ENCODE measurements at places on chromosomes 2 and 18. TPM values are rescaled to one million over a fixed set of nuclear protein-coding genes. Genes with fewer than 3 reads are reported as not detected.

RBM44 gene
- not detected for polyA plus RNA-seq

- H3K4me3 ChIP-seq, result no peak overlapping the region
- no peaks in the 10 kb centered on the region for H3K27me3 ChIP-seq
- no peaks in the 10 kb centered on the region for H3K36me3 ChIP-seq
- DNase-seq, result no peak
- H3K4me1 ChIP-seq, result no peaks in the 10 kb centered on the region
- no peak overlapping the region for H3K27ac ChIP-seq
Measured at GRCh38 chr2:22536133-22536532, 848.8 kb upstream of the KLHL29 start.

DNA sequence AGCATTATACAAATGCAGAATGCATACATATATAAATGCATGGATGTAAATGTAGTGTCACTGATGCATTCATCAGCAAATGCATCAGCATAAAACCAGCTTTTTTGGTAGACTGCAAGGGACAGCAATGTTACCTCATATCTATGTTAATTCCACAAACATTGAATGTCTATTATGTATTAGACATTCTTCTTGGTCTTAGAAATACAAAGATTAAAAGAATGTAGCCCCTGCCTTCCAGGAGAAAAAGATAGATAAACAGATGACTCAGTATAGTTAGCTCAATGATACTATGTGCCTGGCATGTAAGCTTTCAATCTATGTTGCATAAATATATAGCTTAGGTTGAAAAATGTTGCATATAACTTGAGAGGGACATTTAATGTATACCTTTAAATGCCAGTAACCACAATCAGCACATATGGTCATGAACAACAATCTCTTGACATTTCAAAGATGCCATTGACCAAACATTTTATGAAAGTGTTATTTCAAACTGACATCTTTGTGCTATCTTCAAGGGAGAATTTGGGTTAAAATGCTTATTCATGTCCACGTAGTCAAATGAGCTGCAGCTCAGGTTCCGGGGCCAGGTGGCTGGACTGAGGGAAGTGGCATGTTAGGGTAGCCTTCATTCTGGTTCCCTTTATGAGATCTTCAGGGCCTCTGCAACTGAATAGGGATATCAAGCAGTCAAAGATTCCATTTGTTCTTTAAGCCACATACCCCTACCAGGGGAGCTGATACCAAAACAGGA is 45.2 kb upstream of the GCG start:
- peaks cover 26% of the 10 kb centered on the region for H3K27me3 ChIP-seq
- no peaks in the 10 kb centered on the region for H3K4me1 ChIP-seq
- no peaks in the 10 kb centered on the region for H3K36me3 ChIP-seq
- no peak overlapping the region for H3K27ac ChIP-seq
- no peak for DNase-seq
- H3K4me3 ChIP-seq, result no peak overlapping the region

ACVR1 gene
- 1.2 TPM for polyA plus RNA-seq

STEAP3 gene
- not detected for polyA plus RNA-seq

CRYBA2 gene
- polyA plus RNA-seq, result not detected

GPBAR1 gene
- polyA plus RNA-seq, result not detected

DNA sequence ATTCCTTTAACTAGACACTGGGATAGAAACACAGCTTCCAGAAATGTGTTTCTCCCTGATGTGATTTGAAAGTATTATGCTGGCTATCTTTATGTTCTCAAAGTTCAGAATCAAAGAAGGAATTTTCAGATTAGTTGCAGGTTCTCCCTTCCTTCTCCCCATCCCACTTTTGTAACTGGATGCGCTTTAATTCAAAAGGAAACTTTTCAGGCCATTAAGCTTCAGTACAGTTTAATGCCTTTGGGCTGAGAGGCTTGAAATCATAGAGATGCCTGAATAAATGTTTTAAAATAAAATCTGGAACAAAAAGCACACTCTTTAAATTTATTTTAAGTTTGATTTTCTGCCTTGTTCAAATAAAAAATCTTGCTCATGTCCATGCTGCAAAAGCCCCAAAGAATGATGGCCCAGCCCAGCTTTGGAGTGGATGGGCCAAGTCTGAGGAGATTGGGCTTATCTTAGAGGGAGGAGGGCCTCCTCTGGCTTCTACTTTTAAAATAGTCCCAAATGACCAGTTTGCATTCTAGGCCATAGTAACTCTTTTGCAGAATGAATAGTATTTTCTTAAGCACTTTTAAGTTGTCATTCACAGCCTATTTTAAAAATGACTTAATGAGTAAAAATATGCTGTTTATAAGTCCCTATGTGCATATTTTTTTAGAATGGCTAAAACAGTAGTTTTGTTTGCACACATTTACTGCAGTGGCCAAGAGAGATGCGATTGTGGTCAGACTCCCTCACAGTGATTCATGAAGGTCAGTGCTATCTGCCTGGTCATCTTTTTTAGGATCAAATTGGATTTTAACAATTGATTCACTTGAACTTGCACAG is 129.2 kb downstream of the MTX2 start:
- no peaks in the 10 kb centered on the region for H3K36me3 ChIP-seq
- no peak for DNase-seq
- no peaks in the 10 kb centered on the region for H3K4me1 ChIP-seq
- H3K4me3 ChIP-seq, result no peak overlapping the region
- no peak overlapping the region for H3K27ac ChIP-seq

GRCh38 chr2:102473020-102473419 is at the start of gene SLC9A4:
TSS of gene SLC9A4 (plus strand) at chr2:102473226. CDS start at chr2:102473760, 534 bp downstream.
- no peak within 1 kb of the TSS for H3K27ac ChIP-seq
- no peaks in the 10 kb centered on the region for H3K4me1 ChIP-seq
- no peak within 1 kb of the TSS for H3K4me3 ChIP-seq
- H3K36me3 ChIP-seq, result peaks cover 7% of the 10 kb centered on the region

- DNase-seq, result no peak
- H3K4me3 ChIP-seq, result no peak overlapping the region
- no peak overlapping the region for H3K27ac ChIP-seq
- peaks cover 25% of the 10 kb centered on the region for H3K27me3 ChIP-seq
- H3K36me3 ChIP-seq, result no peaks in the 10 kb centered on the region
Measured at GRCh38 chr2:138767101-138767500, 13.1 kb downstream of the NXPH2 start.

AMER3 gene
- polyA plus RNA-seq, result not detected

- peaks cover 70% of the 10 kb centered on the region for H3K27me3 ChIP-seq
- H3K4me3 ChIP-seq, result no peak overlapping the region
- H3K27ac ChIP-seq, result no peak overlapping the region
- no peak for DNase-seq
- H3K36me3 ChIP-seq, result no peaks in the 10 kb centered on the region
- no peaks in the 10 kb centered on the region for H3K4me1 ChIP-seq
Measured at GRCh38 chr18:47206945-47207637, 30.9 kb upstream of the IER3IP1 start.

GRCh38 chr2:134008837-134009236 is 245.0 kb upstream of the MGAT5 start:
- no peak overlapping the region for H3K27ac ChIP-seq
- no peak overlapping the region for H3K4me3 ChIP-seq
- H3K4me1 ChIP-seq, result no peaks in the 10 kb centered on the region
- H3K36me3 ChIP-seq, result no peaks in the 10 kb centered on the region
- DNase-seq, result no peak
- no peaks in the 10 kb centered on the region for H3K27me3 ChIP-seq

GRCh38 chr18:24413148-24413547 is 13.3 kb upstream of the IMPACT start:
- DNase-seq, result no peak
- no peak overlapping the region for H3K4me3 ChIP-seq
- H3K27me3 ChIP-seq, result peaks cover 50% of the 10 kb centered on the region
- no peak overlapping the region for H3K27ac ChIP-seq
- no peaks in the 10 kb centered on the region for H3K4me1 ChIP-seq

- H3K27ac ChIP-seq, result no peak overlapping the region
- no peaks in the 10 kb centered on the region for H3K4me1 ChIP-seq
- no peak for DNase-seq
- H3K36me3 ChIP-seq, result no peaks in the 10 kb centered on the region
- no peak overlapping the region for H3K4me3 ChIP-seq
Measured at GRCh38 chr2:65835975-65836549, 403.7 kb upstream of the SPRED2 start.

GRCh38 chr18:45837283-45838070 is 12.0 kb downstream of the SIGLEC15 start:
- DNase-seq, result no peak
- H3K36me3 ChIP-seq, result peaks cover 10% of the 10 kb centered on the region
- H3K4me3 ChIP-seq, result no peak overlapping the region

DNA sequence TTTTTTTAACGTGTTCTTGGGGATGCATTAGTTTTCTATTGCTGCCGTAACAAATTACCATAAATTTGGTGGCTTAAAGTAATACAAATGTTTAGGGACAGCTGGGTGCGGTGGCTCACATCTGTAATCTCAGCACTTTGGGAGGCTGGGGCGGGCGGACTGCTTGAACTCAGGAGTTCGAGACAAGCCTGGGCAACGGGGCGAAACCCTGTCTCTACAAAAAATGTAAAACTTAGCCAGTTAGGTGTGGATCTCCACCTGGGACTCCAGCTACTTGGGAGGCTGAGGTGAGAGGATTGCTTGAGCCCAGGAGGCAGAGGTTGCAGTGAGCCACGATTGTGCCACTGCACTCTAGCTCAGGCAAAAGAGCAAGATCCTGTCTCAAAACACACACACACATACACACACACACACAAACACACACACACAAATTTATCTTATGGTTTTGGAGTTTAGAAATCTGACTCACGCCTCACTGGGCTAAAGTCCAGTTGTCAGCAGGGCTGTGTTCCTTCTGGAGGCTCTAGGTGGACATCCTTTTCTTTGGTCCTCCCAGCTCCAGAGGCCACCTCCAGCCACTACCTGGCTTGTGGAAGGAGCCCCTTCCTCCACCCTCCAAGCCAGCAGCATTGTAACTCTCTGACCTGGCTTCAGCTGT is 76.1 kb downstream of the SEPTIN10 start:
- H3K27ac ChIP-seq, result no peak overlapping the region
- no peaks in the 10 kb centered on the region for H3K4me1 ChIP-seq
- no peaks in the 10 kb centered on the region for H3K36me3 ChIP-seq
- H3K4me3 ChIP-seq, result no peak overlapping the region

GRCh38 chr2:1743396-1744150 is 742 bp downstream of the PXDN start:
- peak overlapping the region; percentile 82 for H3K4me3 ChIP-seq
- no peak for DNase-seq
- peaks cover 20% of the 10 kb centered on the region for H3K4me1 ChIP-seq
- peaks cover 44% of the 10 kb centered on the region for H3K27me3 ChIP-seq

GRCh38 chr2:127098711-127099110 is 8.2 kb downstream of the BIN1 start:
- H3K27me3 ChIP-seq, result no peaks in the 10 kb centered on the region
- DNase-seq, result no peak
- no peak overlapping the region for H3K4me3 ChIP-seq
- no peak overlapping the region for H3K27ac ChIP-seq
- no peaks in the 10 kb centered on the region for H3K36me3 ChIP-seq
- H3K4me1 ChIP-seq, result peaks cover 7% of the 10 kb centered on the region

DNA sequence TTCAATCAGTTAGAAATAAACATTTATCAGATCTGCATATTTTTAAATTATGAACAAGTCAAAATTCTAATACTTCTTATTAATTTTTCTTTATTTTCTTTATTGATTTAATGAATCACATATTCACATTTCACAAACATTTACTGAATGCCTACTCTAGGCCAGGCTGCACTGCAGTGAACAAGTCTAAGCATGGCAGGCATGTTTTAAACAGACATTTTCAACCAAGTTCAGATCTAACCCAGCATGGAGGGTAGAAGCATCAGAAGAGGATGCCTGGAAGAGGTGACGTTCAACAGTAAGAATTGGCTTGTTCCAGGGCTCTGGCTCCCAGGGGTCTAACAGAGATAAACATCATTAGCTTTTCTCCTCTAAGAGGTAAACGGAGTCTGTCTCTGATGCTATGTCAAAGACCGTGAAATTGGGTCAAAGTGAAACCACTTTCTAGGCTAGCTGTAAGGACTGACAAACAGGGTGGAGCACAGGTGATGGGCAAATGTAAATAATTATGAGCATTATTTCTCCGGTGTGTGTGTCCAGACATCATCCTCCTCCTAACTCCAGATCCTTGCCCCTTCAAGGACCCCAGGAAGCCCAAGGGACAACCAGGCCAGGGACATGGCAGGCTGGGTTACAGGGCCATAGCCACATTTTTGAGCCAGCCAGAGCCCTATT is 50.6 kb downstream of the UNC50 start:
- no peak overlapping the region for H3K4me3 ChIP-seq
- H3K27ac ChIP-seq, result no peak overlapping the region
- no peaks in the 10 kb centered on the region for H3K27me3 ChIP-seq
- H3K36me3 ChIP-seq, result peaks cover 12% of the 10 kb centered on the region
- no peak for DNase-seq
- peaks cover 8% of the 10 kb centered on the region for H3K4me1 ChIP-seq

GRCh38 chr18:45606007-45606406 is 9.3 kb upstream of the SLC14A2 start:
- no peak for DNase-seq
- H3K4me1 ChIP-seq, result no peaks in the 10 kb centered on the region
- H3K27ac ChIP-seq, result no peak overlapping the region
- no peak overlapping the region for H3K4me3 ChIP-seq

BOLL gene
- not detected for polyA plus RNA-seq

SULT1C4 gene
- polyA plus RNA-seq, result not detected

DNA sequence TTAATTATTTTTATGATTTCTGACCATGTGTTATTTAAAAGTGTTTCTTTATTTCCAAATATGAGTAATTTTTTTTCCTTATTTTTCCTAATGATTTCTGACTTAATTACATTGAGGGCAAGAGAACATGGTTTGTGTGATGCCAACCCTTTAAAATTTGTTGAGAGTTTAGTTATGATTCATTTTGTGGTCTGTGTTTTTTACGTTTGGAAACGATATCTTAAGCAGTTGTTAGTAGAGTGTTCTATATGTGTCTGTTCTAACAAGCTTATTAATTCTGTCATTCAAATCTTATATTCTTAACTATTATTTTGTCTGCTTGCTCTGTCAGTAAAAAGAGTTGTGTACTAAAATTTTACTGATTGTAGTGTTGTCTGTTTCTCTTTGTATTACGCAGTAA is 15.0 kb downstream of the NAB1 start:
- peaks cover 12% of the 10 kb centered on the region for H3K36me3 ChIP-seq
- no peak overlapping the region for H3K4me3 ChIP-seq
- H3K27me3 ChIP-seq, result no peaks in the 10 kb centered on the region
- H3K27ac ChIP-seq, result no peak overlapping the region
- no peak for DNase-seq
